Hematopoietic multipotent progenitor cell treated with erythropoietin and hydrocortisone succinate and interleukin-3 and kit ligand, for 17 days (in vitro differentiated cells): ENCODE measurements at places on chromosomes 13 and 19.

DNA sequence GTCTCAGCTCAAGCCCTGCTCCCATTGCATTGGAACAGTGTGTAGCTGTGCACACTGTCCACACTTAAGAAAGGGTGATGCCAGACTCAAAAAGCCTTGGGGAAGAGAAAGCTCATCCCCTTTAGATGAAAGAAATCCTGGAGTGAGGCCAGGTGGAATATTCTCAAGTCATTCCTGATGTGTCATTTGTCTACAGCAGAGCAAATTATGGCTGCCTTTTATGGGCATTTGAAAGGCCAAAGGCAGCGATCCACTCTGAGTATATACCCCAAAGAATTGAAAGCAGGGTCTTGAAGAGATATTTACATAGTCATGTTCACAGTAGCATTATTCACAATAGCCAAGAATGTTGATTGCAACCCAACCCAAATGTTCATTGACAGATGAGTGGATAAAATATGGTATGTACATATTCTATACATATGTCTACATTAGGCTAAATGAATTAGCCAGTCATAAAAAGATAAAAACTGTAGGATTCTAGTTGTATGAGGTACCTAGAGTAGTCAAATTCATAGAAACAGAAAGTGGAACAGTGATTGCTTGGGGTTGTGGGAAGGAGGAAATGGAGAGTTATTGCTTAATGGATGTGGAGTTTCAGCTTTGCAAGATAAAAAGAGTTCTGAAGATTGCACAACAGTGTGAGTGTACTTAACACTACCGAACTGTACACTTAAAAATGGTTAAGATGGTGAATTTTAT is 214.9 kb downstream of the KCNRG start:
- no peak for DNase-seq

DNA sequence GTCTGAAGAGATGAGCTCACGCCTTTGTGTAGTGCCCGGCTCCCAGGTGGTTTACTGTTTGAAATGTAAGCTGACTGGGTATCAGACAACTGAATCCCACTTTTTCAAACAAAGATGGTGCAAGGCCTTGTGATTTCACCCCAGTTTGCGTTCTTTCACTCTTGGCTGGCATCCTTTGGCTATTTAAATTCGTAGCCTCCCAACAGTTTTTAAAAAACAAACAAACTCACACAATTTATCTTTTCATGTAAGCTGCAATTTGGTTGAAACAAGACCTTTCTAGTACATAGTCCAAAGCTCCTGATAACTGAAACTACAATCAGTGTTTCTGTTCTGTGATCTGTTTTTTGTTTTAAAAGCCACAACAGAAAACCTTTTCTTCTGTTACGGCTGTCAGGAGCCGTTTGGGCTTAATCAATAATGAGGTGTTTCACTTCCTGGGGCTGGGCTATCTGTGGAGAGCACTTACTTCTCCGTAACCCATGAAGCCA is 65.1 kb upstream of the NPAS1 start:
- DNase-seq = no peak

GRCh38 chr19:19946226-19946625 is 45.5 kb downstream of the ZNF93 start:
- no peak for DNase-seq

- DNase-seq = no peak
Observed at GRCh38 chr19:55147545-55148251, 1.3 kb downstream of the TNNT1 start.

GRCh38 chr13:93338906-93339305 is 112.3 kb downstream of the GPC6 start:
- DNase-seq = no peak

DNA sequence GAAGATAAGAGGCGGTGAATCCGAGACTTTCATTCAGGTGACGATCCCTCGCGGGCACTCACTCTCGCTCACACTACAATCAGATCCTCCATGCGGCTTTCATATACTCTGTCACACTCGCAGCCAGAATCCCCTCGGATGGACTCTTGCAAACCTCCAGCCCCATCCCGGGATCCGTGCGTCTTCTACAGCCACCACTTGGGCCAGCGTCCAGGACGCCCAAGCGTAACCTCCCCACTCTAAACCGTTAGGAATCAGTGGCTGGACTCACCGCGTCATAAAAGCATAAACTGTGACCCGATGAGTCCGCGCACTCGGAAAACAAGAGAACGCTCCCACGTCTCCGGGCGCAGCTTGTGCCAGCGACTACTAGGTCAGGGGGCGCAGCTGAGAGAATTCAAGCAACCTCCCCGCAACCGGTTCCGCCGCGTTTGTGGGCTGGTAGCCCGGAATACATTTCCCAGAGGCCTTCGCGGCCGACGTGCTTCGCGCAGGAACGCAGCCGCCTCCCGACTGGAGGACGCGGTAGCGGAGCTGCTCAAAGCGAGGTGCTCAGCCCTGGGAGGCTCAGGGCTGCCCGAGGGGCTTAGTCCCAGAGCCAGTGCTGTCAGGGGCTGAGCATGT is 27.6 kb downstream of the ZNF607 start:
- no peak for DNase-seq

- DNase-seq = no peak
Observed at GRCh38 chr13:66378894-66379293, 851.2 kb downstream of the PCDH9 start.
